ENCODE measurements at places on chromosomes 12 and 14. TPM values are rescaled to one million over a fixed set of nuclear protein-coding genes. Genes with fewer than 3 reads are reported as not detected.

PRKD1 gene
- 2.9 TPM for polyA plus RNA-seq

NEUROD4 gene
- polyA plus RNA-seq: not detected

TPPP2 gene
- polyA plus RNA-seq: not detected

BIN2 gene
- polyA plus RNA-seq: 0.08 TPM

Measured in A549 (cell line).